ENCODE measurements at places on chromosomes 1 and 21.

DNA sequence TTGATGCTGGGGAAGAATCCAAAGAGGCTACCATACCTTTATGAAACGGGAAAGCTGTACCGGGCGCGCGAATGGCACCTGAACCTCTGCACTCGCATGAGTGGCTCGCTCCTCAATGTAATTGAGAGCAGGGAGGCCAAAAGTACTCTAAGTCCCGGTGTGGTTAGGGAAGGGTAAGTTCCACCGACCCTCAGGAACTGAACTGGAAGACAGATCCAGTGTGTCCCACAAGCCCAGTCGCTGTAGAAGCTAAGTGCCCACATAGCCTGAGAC, 1.0 kb downstream of the GATAD2B start:
- no peak for DNase-seq

DNA sequence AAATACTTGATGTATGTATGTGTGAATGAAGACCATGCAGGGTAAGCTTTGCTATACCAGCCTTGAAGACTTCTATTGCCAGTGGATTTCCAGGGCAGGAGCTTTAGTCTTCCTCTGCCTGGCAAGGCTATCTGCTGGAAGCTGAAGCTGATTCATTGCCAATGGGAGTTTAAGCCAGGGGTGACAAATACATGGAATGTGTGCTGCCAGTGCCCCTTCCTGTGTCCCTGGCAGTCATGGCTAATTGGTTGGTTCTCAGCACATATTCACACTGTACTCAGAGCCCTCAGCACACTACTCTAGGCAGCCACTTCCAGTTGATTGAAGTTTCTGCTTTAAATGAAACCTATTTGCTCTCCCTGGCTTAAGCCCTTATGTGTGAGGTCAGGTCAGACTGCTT, 1.5 kb downstream of the ZSCAN20 start:
- DNase-seq: no peak

DNA sequence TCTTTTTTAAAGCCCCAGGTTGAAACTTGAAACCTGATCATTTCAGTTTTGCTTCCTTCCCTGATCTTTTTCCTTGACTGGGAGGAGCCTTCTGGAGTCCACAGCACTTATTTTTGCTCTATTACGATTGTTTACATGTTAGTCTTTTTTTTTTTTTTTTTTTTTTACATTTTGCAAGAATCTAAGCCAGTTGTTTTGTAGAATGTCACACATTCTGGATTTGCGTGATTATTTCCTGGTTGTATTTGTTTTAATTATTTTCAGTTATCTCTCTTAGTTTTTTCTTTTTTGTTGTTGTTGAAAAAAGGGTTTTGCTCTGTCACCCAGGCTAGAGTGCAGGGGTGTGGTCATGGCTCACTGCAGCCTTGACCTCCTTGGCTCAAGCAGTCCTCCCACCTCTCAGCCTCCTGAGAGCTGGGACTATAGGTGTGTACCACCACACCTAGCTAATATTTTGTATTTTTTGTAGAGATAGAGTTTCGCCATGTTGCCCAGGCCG, 32.8 kb downstream of the OSBPL9 start:
- DNase-seq: no peak

DNA sequence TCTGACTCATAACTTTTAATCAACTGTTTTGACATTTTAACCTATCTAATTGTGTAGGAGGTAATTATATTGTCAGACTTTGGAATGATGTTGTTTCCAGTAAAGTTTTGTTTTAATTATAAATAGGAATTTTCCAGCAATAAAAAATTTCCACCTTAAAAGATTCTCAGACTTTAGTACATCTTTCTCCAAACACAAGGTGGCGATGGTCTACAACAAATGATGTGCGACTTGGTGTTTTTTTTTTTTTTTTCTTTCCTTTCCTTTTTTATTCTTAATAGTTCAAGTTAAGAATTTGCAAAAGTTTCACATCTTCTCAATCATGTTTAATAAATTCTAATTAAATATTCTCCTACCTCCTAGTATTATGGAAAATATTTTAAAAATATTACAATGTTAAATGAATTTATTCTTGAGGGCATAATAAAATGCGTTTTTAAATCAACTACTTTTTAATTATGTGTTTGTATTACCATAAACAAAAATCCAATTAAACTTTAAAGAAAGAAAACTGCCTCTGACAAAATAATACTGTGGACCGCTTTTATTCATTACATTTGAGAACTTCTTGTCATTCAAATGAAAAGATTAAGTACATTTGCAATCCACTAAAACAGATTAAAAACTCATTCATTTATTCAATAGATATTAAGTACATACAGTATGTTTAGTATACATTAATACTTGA, 4.4 kb upstream of the ADAMTS1 start:
- no peak for DNase-seq

DNA sequence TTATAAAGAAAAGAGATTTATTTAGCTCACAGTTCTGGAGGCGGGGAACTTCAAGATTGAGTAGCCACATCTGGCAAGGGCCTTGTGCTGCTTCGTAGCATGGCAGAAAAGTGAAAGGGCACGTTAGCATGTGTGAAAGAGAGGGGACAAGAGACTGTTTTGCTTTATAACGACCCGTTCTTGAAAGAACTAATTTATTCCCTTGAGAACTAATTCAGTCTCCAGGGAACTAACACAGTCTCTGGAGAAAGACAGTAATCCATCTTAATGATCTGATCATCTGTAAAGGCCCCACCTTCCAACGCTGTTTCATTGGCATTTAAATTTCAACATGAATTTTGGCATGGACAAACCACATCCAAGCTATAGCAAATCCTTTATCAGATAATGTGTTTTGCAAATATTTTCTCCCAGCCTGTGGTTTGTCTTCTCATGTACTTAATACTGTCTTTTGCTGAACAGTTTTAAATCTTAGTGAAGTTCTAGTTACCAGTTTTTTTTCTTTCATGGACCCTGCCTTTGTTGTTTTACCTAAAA, 26.1 kb downstream of the MTR start:
- peak; percentile 34 for DNase-seq

Measured in T47D (cell line).